ENCODE measurements at places on chromosomes 5 and 9.
A peak's percentile ranks its signal among the peaks of the same experiment; 100 is the strongest.

GRCh38 chr5:6819521-6819920 is 106.3 kb downstream of the TENT4A start:
- no peak overlapping the region for H3K4me3 ChIP-seq
- H3K4me1 ChIP-seq, result no peaks in the 10 kb centered on the region
- H3K27me3 ChIP-seq, result peaks cover 21% of the 10 kb centered on the region

- H3K27ac ChIP-seq, result no peak overlapping the region
- H3K4me3 ChIP-seq, result no peak overlapping the region
- peaks cover 18% of the 10 kb centered on the region for H3K27me3 ChIP-seq
- H3K36me3 ChIP-seq, result no peaks in the 10 kb centered on the region
- DNase-seq, result no peak
These were observed 5.7 kb upstream of the PTGR1 start for GRCh38 chr9:111605041-111605559.

- peaks cover 4% of the 10 kb centered on the region for H3K27me3 ChIP-seq
- peaks cover 3% of the 10 kb centered on the region for H3K36me3 ChIP-seq
- no peak overlapping the region for H3K4me3 ChIP-seq
- H3K27ac ChIP-seq, result no peak overlapping the region
These were observed 46.6 kb downstream of the LRRTM2 start for GRCh38 chr5:138828556-138828955.

DNA sequence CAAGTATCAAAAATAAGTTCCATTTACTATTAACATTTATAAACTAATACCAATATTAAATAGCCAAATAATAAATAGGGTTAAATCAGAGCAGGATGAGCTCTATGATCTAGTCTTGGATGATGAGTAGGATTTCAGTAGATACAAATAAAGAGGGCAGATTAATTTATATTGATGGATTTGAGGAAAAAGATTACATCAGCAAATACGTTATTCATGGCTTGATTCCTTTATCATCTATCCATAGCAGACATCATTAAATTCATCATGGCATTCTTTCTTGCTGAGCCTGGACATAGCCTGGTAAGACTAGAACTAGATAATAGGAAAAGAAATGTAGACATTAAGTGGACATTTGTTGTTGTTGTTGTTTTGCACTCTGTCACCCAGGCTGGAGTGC is 13.4 kb upstream of the MSMP start:
- no peak for DNase-seq
- H3K4me3 ChIP-seq, result no peak overlapping the region

DNA sequence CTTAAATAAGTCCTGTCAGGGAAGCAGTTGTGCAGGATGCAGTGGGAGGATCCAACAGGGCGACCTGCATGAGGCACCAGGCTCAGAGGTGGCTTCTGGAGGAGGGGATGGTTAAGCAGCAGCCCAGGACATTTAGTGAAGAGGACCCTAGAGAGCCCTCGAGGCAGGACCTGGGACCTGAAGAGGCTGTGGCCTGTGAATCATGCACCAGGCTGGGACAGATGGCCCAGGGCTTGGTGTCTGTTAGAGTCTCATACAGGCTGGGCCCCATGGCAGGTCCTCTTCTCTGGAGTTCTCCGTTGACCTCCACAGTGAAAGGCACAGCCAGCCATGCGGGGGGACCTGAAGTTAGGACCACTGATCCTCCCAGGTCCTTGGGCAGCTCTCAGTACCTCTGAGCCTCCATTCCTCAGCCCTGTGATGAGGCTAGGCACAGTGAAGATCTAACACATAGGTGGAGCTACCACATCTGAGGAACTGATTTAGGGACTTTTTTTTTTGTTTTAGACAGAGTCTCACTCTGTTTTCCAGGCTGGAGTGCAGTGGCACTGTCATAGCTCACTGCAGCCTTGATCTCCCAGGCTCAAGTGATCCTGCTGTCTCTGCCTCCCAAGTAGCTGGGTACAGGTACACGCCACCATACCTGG is 60.8 kb upstream of the GARNL3 start:
- peaks cover 5% of the 10 kb centered on the region for H3K4me1 ChIP-seq
- H3K27me3 ChIP-seq, result no peaks in the 10 kb centered on the region
- no peak overlapping the region for H3K27ac ChIP-seq
- H3K4me3 ChIP-seq, result no peak overlapping the region

GRCh38 chr5:74673011-74673790 is 11.8 kb upstream of the HEXB start:
- H3K36me3 ChIP-seq, result no peaks in the 10 kb centered on the region
- H3K27ac ChIP-seq, result no peak overlapping the region
- no peaks in the 10 kb centered on the region for H3K4me1 ChIP-seq
- H3K4me3 ChIP-seq, result no peak overlapping the region

DNA sequence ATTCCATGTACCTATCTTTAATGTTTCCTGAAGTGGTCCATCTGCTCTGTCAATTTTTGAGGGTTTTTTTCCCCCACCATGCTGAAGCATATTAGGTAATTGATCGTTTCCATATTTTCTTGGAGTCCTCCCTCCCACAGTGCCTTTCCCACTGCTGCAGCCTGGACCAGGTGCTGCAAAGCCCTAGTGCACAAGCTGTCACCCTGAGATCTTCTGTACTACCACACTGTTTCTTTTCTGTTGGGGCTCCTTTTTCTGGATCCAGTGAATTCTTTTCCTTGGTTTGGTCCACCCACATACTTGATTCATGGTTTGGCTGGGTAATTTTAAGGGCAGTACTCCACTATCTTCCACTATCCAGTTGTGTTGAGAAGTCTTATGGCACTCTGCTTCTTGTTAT is 30.9 kb upstream of the FAM169A start:
- H3K4me3 ChIP-seq, result no peak overlapping the region
- peaks cover 9% of the 10 kb centered on the region for H3K27me3 ChIP-seq
- no peak overlapping the region for H3K27ac ChIP-seq
- no peak for DNase-seq
- H3K36me3 ChIP-seq, result no peaks in the 10 kb centered on the region
- H3K4me1 ChIP-seq, result no peaks in the 10 kb centered on the region

- no peak overlapping the region for H3K4me3 ChIP-seq
- H3K27ac ChIP-seq, result no peak overlapping the region
- H3K4me1 ChIP-seq, result no peaks in the 10 kb centered on the region
- no peaks in the 10 kb centered on the region for H3K27me3 ChIP-seq
These were observed 9.6 kb downstream of the ENG start for GRCh38 chr9:127844821-127845359.

DNA sequence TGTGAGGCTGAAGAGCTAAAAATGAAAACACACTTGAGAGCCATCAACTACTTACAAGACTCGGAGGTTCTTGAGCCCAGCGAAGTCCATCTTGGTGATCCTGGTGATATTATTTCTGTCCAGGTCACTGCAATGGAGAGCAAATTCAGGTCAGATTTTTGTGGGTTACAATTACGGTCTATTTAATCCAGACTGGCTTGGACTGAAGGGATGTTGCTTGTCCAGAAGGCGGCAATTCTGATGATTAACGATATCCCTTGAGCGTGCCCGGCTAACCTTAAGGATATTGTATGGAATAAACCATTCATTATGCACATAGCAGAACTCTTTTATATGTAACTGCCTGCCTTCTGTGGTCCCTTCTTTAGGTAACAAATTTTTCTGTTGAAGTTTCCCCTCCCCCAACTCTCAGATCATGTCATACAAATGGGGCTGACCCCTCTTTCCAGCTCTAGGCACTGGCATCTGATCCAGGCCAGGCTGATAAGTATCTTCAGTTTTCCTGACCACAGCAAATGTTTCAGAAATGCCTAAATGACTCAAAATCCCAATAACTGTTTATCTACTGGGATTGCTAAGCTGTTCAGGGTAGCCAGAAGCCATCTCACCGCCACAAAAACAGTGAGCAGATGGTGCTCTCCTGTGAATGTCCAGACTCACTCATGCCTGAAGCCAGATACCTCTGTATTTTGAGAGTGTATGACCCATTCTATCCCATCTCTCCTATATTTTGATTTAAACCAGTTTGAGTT is 49.4 kb downstream of the SLIT3 start:
- no peaks in the 10 kb centered on the region for H3K36me3 ChIP-seq
- no peak overlapping the region for H3K27ac ChIP-seq
- no peak overlapping the region for H3K4me3 ChIP-seq
- H3K4me1 ChIP-seq, result no peaks in the 10 kb centered on the region

DNA sequence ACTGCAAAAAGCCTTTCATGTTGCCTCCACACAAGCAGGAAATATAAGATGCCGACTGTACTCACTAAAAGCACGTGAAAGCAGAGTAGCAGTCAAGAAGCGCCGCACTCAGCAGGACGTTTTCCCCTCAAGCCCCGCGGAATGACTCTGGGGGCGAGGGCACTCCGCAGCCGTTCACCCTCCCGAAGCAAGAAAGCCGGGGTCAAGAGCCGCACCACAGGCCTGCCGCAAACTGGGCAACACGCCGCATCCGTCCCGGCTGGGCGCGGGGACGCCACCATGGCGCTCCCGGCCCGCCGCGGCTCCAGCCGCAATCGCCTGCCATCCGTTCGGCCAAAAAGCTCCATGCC is 364 bp downstream of the RPS6 start:
- peaks cover 68% of the 10 kb centered on the region for H3K36me3 ChIP-seq
- peaks cover 43% of the 10 kb centered on the region for H3K4me1 ChIP-seq
- DNase-seq, result no peak
- H3K27me3 ChIP-seq, result no peaks in the 10 kb centered on the region

DNA sequence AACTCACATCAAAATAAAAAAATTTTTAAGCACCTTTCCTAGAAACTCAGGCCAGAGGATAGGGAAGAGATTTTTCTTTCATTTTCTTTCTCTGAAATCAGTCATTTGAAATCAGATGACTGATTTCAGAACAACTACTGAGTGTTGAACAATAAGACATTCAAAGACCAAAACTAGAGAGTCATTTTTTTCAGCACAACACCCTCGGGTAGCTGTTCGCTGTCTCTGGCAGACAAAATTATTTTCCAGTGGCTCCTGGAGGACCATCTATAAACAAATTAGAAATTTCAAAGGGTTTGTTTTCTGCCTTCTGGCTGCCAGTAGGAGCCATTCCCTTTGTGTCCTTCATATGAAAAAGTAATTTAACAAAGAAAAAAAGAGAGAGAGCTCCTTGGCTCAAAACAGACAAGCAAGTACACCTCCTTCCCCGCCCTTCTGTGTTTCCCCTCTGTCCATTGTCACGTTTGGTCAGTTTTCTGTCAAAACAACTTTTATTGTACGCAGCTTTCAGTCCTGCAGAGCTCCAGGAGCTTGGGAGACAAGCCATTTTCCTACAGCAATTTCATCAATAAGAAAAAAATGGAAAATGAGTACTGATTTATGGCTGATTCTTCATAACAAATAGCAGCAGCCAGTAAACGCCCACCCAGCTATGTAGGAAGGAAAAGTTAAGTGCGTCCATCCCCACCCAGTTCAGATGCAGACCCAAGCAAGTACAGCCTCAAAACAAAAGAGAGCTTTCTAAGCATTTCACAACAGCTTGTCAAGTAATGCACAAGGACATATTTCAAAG is 405.2 kb downstream of the ZNF608 start:
- no peak for DNase-seq
- H3K36me3 ChIP-seq, result no peaks in the 10 kb centered on the region
- no peak overlapping the region for H3K4me3 ChIP-seq

DNA sequence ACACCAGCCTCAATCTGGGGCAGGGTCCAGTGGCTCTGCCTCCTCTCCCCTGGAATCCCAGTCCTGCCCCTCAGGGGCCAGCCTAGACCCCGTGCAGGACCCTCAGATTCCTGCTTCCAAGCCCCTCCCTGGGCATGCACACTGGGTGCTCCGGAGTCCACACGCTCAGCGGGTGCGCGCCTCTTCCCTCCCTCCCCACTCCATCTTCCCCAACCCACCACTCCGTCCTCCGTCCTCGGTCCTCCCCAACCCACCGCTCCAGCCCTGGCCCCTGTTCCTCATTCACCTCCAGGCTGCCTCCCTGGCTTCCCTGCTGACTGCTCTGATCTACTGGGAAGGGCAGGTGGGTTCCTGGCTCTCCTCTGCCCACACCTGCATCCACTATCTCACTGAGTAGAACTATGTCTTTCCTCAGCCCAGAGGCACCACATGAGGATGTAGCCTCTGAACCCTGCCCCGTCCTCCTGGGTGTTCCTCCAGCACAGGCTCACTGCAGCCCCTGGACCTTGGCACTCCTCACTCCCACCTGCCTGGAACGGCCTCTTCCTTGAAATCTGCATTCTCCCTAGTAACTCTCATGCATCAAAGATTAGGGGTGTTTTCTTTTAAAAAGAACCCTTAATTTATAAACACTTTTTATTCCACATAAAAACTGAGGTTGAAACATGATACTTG is 92.8 kb downstream of the CAMSAP1 start:
- H3K4me3 ChIP-seq, result no peak overlapping the region
- peak overlapping the region; percentile 52 for H3K27ac ChIP-seq
- no peaks in the 10 kb centered on the region for H3K4me1 ChIP-seq
- H3K27me3 ChIP-seq, result no peaks in the 10 kb centered on the region

GRCh38 chr5:122400938-122401337 is 88.9 kb downstream of the SNCAIP start:
- H3K27ac ChIP-seq, result no peak overlapping the region
- no peaks in the 10 kb centered on the region for H3K27me3 ChIP-seq
- H3K4me1 ChIP-seq, result no peaks in the 10 kb centered on the region
- no peak overlapping the region for H3K4me3 ChIP-seq

DNA sequence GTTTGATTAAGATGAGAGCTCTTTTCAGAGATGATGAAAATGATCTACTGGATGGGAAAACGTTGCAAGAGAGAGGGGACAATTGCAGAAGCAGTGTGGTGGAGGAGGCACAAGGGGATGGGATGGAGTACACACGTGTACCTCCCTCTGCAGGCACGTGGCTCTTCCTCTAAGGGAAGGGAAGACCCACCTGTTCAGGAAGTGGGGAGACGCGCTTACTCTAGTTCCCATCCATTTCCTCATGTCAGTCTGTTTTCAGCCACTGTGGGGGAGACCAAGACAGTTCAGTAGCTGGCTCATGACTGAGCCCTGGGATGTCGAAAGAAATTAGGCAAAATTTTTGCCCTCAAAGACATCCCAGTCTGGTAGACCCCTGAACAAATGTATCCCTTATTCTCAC is 619.2 kb upstream of the CLINT1 start:
- H3K4me3 ChIP-seq, result no peak overlapping the region
- H3K27ac ChIP-seq, result no peak overlapping the region
- no peak for DNase-seq
- no peaks in the 10 kb centered on the region for H3K27me3 ChIP-seq
- peaks cover 3% of the 10 kb centered on the region for H3K4me1 ChIP-seq

GRCh38 chr5:93101661-93102060 is 479.4 kb downstream of the NR2F1-AS1 start:
- no peaks in the 10 kb centered on the region for H3K4me1 ChIP-seq
- H3K27me3 ChIP-seq, result no peaks in the 10 kb centered on the region
- H3K4me3 ChIP-seq, result no peak overlapping the region
- H3K27ac ChIP-seq, result no peak overlapping the region

DNA sequence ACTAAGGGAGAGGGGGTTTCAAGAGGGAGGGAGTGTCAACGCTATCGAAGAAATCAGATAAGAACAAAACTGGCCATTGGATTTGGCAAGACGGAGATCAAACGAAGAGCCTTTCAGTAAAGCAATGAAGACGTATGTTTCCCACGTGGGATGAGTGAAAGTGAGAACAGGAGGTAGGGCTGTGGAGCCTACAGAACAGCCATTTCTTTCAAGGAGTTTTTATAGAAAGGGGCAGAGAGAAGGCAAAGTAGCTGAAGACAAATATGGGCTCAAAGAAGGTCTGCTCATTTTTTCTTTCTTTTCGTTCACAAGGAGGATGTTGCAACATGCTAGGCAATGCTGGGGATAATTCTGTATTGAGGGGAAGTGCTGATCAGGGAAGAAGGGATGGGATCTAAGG is 98.3 kb downstream of the SUSD1 start:
- H3K27me3 ChIP-seq, result no peaks in the 10 kb centered on the region
- H3K27ac ChIP-seq, result no peak overlapping the region
- DNase-seq, result no peak
- H3K4me1 ChIP-seq, result peaks cover 37% of the 10 kb centered on the region
- no peaks in the 10 kb centered on the region for H3K36me3 ChIP-seq
- H3K4me3 ChIP-seq, result no peak overlapping the region

GRCh38 chr5:56550227-56550626 is 265.1 kb upstream of the MAP3K1 start:
- no peak for DNase-seq
- no peaks in the 10 kb centered on the region for H3K36me3 ChIP-seq
- H3K4me1 ChIP-seq, result no peaks in the 10 kb centered on the region
- no peaks in the 10 kb centered on the region for H3K27me3 ChIP-seq
- no peak overlapping the region for H3K4me3 ChIP-seq
- no peak overlapping the region for H3K27ac ChIP-seq
